ENCODE measurements at places on chromosomes 12 and 14.

DNA sequence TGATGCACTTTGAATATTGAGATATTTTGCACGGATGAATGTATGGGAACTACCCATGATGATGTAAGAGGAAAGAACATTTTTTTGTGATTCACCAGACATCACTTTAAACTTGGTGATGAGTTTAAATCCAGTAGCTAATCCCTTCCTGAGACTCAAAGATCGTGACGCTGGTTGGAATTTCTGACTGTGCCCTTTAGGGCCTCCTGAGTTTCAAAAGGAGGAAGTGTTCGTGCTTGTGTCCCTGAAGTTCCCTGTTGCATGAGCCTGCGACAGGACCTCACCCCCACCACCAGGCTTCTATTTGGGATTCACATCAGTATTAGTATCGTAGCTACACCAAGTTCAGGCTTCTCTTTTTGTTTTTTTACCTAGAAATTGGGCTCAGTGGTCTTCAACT, 18.6 kb upstream of the RIN3 start:
- H3K27ac ChIP-seq: no peak overlapping the region
- H3K36me3 ChIP-seq: no peaks in the 10 kb centered on the region
- no peak for DNase-seq

- H3K27ac ChIP-seq: no peak overlapping the region
- peaks cover 93% of the 10 kb centered on the region for H3K27me3 ChIP-seq
- no peaks in the 10 kb centered on the region for H3K36me3 ChIP-seq
- H3K4me1 ChIP-seq: no peaks in the 10 kb centered on the region
These were observed 3.2 kb upstream of the C14orf180 start for GRCh38 chr14:104576232-104576969.

DNA sequence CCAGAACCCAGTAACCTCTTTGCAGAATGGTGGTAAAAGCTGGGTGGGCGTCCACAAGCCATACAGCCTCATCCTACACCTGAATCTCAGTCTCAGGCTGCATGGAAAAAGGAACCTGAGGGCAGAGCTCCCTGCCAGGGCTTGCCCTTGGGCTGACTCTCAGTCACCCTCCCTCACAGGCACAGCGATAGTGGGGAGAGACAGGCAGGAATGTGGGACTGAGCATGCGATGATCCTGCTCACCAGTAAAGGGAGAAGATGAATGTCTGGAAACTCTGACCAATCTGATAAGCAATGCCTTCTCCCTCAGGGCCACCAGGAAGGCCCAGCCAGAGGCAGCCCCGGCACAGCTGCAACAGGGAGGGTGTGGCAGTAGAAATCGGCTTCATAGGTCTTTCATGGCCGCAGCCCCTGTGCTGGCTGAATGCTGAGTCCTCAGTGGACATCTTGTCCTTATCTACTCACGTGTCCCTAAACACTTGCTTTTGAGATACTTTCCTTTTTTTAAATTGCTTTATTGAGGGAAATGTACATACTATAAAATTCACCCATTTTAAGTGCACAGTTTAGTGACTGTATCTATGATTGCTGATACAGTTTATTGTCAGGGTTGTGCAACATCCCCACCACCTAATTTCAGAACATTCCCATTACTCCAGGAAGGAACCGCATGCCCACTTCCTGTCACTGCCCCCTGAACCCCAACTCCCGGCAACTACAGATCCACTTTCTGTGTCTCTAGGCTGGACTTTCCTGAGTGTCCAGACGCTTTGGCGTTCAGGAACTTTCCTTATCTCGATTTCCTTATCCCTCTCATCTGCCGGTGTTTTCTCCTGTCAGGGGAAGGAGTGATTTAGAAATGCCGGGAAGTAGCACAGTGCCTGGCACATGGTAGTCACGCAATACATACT, 258.1 kb downstream of the PCNX1 start:
- no peaks in the 10 kb centered on the region for H3K27me3 ChIP-seq
- DNase-seq: no peak
- H3K36me3 ChIP-seq: no peaks in the 10 kb centered on the region
- peaks cover 4% of the 10 kb centered on the region for H3K4me1 ChIP-seq

DNA sequence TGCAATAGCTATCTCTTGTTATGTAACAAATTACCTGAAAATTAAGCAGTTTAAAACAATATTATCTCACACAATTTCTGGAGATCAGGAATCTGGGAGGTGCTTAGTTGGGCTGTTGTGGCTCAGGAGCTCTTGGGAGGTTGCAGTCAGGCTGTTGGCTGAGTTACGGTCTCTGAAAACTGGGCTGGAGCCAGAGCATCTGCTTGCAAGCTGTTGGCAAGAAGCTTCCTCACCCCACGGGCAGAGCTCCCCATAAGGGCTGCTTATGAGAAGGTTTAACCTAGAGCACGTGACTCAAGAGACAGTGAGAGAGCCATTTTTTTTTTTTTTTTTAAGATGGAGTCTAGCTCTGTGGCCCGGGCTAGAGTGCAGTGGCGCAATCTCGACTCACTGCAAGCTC, 346.8 kb downstream of the ATP23 start:
- no peaks in the 10 kb centered on the region for H3K27me3 ChIP-seq
- H3K4me1 ChIP-seq: no peaks in the 10 kb centered on the region
- no peaks in the 10 kb centered on the region for H3K36me3 ChIP-seq

GRCh38 chr12:99413751-99414150, 233.8 kb upstream of the GARIN6 start:
- no peaks in the 10 kb centered on the region for H3K27me3 ChIP-seq
- no peak overlapping the region for H3K27ac ChIP-seq
- no peak for DNase-seq
- no peaks in the 10 kb centered on the region for H3K36me3 ChIP-seq
- no peaks in the 10 kb centered on the region for H3K4me1 ChIP-seq
- H3K4me3 ChIP-seq: no peak overlapping the region

DNA sequence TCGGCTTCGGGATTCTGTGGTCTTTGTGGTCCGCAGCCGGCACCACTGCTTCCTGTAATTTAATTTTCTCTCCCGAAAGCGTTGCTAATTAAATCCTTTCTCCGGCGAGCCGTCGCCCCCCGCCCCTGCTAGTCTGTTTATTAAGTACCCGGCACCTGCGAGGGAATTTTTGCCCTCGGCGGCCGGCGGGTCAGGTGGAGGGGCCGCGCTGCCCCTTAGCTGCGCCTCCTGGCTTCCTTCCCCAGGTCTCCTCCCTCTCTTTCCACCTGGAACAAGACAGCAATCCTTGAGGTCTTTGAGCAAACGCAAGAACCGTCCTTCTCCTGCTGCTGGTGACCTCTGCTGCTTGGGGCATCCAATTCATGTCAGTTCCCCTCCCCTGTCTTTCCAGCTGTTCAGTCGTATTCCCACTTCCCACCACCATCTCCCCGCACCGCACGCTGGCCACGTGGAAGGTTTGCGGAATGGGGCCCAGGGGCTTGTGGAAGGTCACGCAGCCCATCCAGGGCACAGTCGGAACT, 16.2 kb downstream of the ZDHHC22 start:
- no peak for DNase-seq
- H3K27ac ChIP-seq: peak overlapping the region; percentile 63
- H3K4me3 ChIP-seq: peak overlapping the region; percentile 67
- no peaks in the 10 kb centered on the region for H3K36me3 ChIP-seq

GRCh38 chr12:86675197-86675596, 419.0 kb upstream of the MGAT4C start:
- H3K36me3 ChIP-seq: no peaks in the 10 kb centered on the region
- DNase-seq: no peak

- H3K27me3 ChIP-seq: no peaks in the 10 kb centered on the region
- no peak for DNase-seq
- no peak overlapping the region for H3K4me3 ChIP-seq
- no peak overlapping the region for H3K27ac ChIP-seq
- no peaks in the 10 kb centered on the region for H3K36me3 ChIP-seq
These were observed 196.2 kb upstream of the ARHGAP5 start for GRCh38 chr14:31880935-31881334.

DNA sequence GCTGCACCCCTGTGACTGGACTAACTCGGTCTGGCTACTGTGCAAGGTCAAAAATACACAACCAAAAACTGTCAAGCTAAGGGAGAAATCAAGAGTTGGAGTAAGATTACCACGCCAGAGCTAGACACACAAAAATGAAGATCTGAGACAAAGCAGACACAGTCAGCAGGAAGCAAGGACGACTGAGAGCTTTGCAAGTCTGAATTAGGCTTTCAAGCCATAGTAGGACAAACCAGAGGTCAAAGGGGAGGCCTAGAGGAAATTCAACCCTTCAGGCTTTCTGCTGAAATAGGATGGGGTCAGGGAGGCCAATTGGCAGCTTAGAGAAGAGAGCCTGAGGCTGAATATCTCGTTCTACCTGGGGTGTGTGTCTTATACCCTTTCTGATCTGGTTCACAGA, 117.3 kb downstream of the LLPH start:
- H3K36me3 ChIP-seq: no peaks in the 10 kb centered on the region
- no peaks in the 10 kb centered on the region for H3K27me3 ChIP-seq
- H3K27ac ChIP-seq: no peak overlapping the region

- no peak overlapping the region for H3K4me3 ChIP-seq
- no peaks in the 10 kb centered on the region for H3K36me3 ChIP-seq
- no peak for DNase-seq
These were observed 7.2 kb downstream of the CPNE8 start for GRCh38 chr12:38898001-38898684.

- no peaks in the 10 kb centered on the region for H3K36me3 ChIP-seq
- H3K4me1 ChIP-seq: no peaks in the 10 kb centered on the region
- H3K27ac ChIP-seq: no peak overlapping the region
- H3K27me3 ChIP-seq: no peaks in the 10 kb centered on the region
- no peak overlapping the region for H3K4me3 ChIP-seq
These were observed 16.7 kb upstream of the CD163L1 start for GRCh38 chr12:7460375-7461259.

GRCh38 chr12:127006972-127007371, 1260.0 kb upstream of the TMEM132C start:
- no peak for DNase-seq
- no peak overlapping the region for H3K27ac ChIP-seq
- no peaks in the 10 kb centered on the region for H3K36me3 ChIP-seq

- peaks cover 9% of the 10 kb centered on the region for H3K36me3 ChIP-seq
- H3K4me1 ChIP-seq: peaks cover 14% of the 10 kb centered on the region
- no peak for DNase-seq
- H3K4me3 ChIP-seq: no peak overlapping the region
These were observed 5.1 kb upstream of the PAPLN start for GRCh38 chr14:73231981-73232851.

DNA sequence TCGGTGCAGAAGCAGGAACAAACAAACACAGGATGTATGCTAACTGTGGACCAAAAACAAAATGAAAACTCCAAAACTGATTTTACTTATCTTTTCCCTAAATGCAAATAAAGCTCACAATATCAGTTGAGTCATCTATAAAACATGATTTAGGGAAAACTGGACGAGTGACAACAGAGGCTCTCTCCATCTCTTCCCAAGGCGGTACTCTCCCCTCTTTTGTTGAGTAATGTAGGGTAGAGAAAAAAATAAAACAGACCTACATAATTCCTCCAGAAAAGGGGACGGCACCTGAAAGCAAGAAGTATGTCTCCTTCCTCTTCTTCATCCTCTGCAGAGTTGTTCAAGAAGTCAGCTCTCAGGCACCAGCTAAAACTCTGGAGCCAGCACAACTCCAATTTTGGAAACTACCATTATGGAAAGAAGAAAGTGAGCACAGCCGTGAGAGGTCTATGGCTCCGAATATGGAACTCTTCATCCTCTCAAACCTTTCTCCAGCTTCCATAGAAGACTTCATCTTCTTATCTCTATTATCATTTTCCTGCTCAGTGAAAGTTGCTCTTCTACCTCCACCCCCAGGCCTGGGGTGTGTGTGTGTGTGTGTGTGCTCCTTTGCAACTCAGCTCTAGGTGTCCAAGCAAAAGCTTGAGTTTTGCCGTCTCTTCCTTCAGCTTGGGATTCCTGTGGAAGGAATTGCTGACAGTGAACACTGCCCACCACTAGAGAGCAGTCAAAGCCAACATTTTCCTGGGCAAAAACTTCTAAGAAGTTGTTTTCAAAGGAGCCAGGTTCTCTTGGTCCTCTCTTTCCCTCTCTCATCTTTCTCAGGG, 155.4 kb downstream of the DIO2 start:
- no peak overlapping the region for H3K27ac ChIP-seq
- no peak overlapping the region for H3K4me3 ChIP-seq

GRCh38 chr12:101855364-101855884, 22.0 kb upstream of the DRAM1 start:
- no peaks in the 10 kb centered on the region for H3K36me3 ChIP-seq
- no peaks in the 10 kb centered on the region for H3K27me3 ChIP-seq
- H3K27ac ChIP-seq: no peak overlapping the region
- no peak overlapping the region for H3K4me3 ChIP-seq
- no peak for DNase-seq

DNA sequence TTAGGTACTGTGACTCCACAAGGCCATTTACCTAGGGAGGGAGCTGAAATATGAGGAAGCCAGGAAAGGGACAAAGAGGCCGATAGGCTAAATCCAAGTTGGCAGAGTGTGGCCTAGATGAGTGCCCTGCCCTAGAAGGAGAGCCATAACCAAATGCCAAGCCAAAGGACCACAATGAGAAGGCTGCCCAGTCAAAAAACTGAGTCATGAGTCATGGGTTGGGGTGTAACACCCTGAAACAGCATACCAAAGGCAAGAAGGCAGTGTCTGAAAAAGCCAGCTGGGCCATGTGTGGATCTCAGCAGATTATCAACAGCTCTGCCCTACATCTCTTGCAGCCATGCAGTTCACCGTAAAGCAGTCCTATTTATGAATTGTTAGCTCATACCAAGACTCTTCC, 171.7 kb downstream of the PHLDA1 start:
- H3K27me3 ChIP-seq: no peaks in the 10 kb centered on the region
- H3K4me1 ChIP-seq: peaks cover 49% of the 10 kb centered on the region
- peak overlapping the region; percentile 55 for H3K27ac ChIP-seq
- no peaks in the 10 kb centered on the region for H3K36me3 ChIP-seq

DNA sequence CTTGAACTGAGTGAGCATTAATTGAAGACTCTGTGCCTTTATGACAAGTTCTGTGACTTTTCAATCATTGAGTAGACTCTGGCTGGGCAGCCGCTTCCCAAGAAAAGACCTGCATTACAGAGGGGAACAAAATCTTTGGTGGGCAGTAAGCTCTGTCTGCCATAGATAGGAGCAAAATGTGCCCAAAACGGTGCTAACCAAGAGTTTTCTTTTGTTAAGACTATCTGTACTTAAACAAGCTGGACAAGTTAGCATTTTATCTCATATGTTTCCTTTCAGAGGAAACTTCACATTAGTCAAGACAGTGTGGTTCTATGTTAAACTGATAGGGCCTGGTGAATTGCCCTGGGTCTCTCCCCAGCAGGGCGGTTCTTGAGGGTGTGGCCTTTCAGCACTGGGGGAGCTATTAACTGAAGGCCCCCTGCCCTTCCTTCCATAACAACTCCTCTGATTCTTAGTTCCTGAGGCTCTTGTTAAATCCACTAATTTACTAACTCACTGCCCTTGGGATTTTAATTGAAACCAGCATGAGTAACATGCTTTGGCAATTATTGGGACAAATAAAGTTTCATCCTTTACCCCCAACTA, 219.6 kb downstream of the KTN1 start:
- no peaks in the 10 kb centered on the region for H3K36me3 ChIP-seq
- no peak overlapping the region for H3K4me3 ChIP-seq
- peaks cover 12% of the 10 kb centered on the region for H3K4me1 ChIP-seq
- H3K27me3 ChIP-seq: no peaks in the 10 kb centered on the region
- DNase-seq: no peak

GRCh38 chr14:101350691-101351090, 210.6 kb upstream of the DIO3 start:
- no peaks in the 10 kb centered on the region for H3K27me3 ChIP-seq
- no peak overlapping the region for H3K27ac ChIP-seq
- DNase-seq: no peak
- H3K36me3 ChIP-seq: no peaks in the 10 kb centered on the region
- H3K4me1 ChIP-seq: no peaks in the 10 kb centered on the region

Measured in esophagus squamous epithelium (tissue), 5 donors.